Stimulated activated CD8-positive, alpha-beta memory T cell treated with anti-CD3 and anti-CD28 coated beads, Interleukin-7, amount 100 ng/mL, for 1 hour (primary cell): ENCODE measurements at places on chromosomes 2 and 18.

DNA sequence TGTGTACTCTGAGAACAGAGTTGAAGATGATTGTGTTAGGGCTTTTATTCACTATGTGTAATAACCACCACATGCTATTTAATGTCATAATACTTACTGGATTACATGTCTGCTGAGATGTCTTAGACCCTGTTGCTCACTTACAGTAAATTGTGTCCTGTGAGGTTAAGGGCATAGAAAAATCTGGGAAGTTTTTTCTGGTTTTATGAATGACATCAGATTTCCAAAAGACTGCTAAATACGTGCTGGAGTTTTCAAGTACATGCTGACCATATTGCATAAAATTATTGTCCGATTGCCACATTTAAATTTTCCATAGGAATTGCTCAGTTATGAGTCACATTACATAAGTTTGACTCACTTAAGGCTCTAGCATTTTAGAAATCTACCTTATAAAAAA, 96.7 kb upstream of the COL5A2 start:
- no peak for DNase-seq

- no peak for DNase-seq
These were observed 138.4 kb upstream of the CCDC68 start for GRCh38 chr18:55097456-55098170.

GRCh38 chr2:120949027-120949956, 213.6 kb downstream of the GLI2 start:
- DNase-seq, result no peak

DNA sequence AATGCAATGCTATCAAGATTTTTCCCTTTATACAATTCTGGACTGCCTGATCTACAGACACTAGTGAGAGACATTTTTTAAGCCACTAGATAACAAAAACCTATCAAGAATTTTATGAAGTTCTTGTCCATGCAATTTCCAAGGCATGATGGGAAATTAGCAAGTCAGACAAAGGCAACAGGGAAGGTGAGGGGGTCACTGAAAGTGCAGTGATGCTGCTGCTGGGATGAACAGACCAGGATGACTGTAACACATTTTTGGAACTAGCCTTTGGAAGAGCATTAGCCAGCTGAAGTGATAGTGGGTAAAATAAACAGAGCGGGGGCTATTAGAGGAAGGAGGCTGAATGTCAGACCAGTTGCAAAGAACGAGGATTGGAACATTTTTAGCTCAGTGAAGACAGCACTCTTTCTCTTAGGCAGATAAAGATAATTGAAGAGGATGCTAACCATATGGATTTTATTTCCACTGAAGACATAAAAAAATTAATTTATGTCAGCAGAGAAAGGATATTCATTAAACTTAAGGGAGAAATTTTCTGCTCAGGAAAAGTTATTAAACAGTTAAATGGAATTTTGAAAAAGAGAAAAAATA, 17.9 kb downstream of the NRXN1 start:
- no peak for DNase-seq

- no peak for DNase-seq
These were observed 203.8 kb downstream of the TNS1 start for GRCh38 chr2:217798743-217799562.

DNA sequence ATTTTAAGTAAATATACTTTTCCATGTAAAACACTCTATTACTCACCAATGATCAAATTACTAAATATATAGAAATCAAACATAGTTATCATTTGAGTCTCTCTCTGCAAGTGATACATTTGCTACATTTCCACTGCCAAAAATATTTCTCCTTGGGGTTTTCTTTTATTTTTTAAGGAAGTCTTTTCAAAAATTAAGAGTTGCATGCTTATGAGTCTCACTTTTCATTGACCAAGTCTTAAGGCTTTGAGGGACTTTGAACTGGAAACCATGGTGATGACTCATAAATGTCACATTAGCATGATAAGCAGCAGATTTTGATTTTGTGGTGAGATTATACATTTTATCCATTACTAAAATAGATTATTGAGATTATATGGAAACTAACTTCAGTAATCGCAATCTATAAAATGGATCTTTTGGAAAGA, 152.9 kb downstream of the FAM124B start:
- no peak for DNase-seq

GRCh38 chr2:143608758-143609157, 479.5 kb downstream of the ARHGAP15 start:
- DNase-seq, result no peak

DNA sequence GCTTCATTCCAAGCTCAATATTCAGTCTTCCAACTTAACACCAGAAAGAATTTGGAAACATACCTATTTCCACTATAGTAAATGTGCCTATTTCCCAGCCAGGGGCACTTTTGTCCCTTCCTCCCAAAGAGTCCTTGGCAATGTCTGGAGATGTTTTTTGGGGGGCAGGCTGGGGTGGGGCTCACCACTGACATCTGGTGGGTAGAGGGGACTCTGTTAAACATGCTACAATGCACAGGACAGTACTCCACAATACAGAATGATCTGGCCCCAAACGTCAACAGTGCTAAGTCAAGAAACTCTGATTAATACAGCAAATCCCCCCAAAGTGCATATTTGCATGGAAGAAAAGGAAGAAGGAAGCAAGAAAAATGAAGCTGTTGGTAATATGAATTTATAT, 61.7 kb downstream of the SMIM21 start:
- DNase-seq, result no peak

DNA sequence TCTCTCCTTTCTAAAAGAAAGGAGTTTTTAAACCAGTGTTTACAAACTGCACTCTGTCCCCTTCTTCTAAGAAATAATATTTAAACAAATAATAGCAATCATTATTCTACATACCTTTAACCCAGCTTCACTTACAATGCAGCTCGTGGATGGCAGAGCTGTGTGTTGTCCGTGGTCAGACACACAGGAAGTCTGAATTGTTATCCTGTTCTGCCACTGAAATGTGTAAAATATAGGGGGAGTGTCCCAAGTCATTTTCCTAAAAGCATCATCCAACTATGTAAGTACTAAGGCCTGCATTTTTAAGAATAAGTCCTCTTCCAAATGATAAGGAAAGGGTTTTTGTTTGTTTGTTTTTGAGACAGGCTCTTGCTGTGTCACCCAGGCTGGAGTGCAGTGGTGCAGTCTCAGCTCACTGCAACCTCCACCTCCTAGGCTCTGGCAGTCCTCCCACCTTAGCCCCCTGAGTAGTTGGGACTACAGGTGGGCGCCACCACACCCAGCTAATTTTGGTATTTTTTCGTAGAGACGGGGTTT, 2.7 kb upstream of the PPP4R1 start:
- DNase-seq, result no peak

DNA sequence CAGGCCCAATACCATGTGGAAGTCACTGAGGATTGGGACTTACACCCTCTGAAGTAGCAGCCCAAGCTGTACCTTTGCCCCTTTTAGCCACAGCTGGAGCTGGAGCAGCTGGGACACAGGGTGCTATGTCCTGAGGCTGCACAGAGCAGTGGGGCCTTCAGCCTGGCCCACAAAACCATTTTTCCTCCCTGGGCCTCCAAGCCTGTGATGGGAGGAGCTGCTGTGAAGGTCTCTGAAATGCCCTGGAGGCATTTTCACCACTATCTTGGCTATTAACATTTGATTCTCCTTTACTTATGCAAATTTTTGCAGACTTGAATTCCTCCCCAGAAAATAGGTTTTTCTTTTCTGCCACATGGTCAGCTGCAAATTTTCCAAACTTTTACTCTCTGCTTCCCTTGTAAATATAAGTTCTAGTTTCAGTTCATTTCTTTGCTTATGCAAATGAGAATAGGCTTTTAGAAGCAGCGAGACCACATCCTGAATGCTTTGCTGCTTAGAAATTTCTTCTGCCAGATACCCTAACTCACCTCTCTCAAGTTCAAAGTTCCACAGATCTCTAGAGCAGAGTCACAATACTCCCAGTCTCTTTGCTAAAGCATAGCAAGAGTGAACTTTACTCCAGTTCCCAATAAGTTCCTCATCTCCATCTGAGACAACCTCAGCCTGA, 213.8 kb upstream of the MGAT5 start:
- no peak for DNase-seq

DNA sequence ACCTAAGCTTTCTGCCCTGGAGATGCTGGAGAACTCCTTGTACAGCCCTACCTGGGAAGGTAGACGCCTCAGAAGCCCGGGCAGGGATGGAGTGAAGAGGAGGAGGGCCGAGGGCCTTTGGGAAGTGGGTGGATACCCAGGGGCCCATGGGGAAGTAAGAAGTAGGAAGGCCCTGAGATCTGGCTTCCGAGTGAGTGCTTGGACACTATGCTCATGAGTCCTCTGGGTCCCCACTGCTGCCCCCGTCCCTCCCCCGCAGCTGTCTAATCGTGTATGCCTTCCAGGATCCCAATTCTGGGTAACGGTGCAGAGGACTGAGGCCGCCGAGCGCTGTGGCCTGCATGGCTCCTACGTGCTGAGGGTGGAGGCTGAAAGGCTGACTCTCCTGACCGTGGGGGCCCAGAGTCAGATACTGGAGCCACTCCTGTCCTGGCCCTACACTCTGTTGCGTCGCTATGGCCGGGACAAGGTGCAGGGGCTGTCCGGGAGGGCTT, 1.1 kb downstream of the DOK1 start:
- no peak for DNase-seq

DNA sequence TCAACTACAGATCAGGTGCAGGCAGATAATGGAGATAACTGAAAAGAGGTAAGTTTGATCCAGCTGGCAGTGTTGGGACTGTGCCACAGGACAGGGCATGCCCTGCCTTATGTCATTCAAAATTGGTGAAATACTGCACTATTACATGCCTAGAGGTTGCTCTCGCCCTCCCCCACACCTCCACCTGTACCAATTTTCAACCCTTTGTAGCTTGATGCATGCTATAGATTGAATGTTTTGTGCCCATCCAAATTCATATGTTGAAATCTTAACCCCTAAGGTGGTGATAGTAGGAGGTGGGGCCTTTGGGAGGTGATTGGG, 72.1 kb upstream of the LYPD6B start:
- DNase-seq, result no peak

DNA sequence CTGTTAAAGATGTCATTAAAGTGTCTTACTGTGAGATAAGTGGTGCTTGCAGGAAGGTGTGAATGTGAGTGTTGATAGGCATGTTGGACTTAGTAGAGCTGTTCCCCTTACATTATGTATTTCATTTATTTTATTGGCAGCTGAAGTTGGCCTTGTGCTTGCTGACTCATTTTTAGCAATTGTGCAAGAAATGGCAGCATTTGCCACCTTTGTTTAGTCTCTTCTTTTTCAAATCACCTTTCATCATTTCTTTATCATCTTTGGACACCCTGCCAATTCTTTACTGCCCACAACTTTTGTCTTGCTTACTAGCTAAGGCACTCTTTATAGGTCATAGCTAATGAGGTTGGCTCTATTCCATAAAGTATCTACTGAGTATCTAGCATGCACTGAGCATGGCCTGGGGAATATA, 130.3 kb upstream of the LYPD6 start:
- DNase-seq, result no peak

DNA sequence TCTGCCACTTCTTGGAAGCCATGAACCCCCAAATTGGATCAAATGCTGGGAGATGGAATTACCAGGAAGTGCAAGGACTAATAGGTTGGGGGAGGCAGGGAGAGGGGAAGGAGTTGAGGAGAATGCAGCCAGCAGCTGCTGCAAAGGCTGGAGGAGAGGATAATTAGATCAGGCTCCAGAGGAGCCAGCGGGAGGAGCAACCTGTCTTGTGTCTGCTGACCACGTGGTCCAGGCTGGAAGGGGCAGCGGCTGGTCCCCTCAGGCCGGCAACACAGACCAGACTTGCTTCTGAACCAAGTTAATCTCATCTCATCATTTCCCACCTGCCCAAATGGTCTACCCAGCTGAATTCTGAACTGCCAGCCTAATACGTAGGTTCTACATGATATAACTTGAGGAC, 68.3 kb downstream of the MRO start:
- DNase-seq, result no peak

DNA sequence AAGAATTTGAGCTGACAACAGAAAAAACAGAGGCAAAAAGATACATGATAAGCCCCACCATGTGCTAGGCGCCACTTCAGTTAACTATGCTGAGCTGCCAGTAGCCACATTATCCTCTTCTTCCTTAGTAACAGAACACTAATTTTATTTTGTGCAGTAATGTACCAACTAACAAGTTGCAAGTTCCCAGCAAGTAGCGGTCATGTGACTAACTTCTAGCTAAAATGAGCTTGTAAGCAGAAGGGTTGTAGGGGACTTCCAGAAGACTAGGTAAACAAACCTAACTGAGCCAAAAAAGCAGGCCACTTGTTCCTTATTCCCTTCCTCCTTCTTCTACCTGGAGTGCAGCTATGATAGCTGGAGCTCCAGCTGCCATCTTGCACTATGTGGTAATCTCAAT, 75.5 kb downstream of the DTNB start:
- DNase-seq, result no peak

DNA sequence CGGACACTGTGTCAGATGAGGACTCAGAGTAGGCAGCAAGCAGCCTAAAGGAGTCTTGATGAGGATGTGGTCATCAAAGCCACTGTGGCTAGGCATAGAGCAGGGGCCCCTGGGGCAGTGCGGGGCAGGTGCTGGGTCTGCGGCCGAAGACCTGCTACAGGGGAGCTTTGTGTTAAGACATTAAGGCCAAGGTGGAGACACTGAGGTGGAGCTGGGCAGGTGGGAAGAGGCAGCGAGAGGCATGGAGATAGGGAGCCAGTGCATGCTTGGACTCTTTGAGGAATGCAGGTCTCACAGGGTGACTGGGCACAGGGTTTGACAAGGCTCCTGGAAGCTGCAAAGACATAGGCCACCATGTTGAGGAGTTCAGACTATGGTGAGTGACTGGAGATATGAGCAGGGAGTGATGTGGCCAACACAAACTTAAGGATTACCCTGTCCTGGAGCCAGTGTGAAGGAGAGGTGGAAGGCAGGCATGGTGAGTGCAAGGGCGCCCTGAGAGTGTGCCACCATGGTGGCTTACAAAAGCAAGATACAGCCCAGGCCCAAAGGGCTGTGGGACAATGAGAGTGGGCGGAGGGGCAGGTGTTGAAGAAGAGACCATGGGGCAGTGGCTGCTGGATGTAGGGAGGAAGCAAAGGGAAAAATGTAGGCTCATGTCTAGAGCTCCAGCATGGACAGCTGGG, 450.9 kb upstream of the HS6ST1 start:
- no peak for DNase-seq

GRCh38 chr18:24672165-24672941, 211.9 kb downstream of the HRH4 start:
- no peak for DNase-seq

DNA sequence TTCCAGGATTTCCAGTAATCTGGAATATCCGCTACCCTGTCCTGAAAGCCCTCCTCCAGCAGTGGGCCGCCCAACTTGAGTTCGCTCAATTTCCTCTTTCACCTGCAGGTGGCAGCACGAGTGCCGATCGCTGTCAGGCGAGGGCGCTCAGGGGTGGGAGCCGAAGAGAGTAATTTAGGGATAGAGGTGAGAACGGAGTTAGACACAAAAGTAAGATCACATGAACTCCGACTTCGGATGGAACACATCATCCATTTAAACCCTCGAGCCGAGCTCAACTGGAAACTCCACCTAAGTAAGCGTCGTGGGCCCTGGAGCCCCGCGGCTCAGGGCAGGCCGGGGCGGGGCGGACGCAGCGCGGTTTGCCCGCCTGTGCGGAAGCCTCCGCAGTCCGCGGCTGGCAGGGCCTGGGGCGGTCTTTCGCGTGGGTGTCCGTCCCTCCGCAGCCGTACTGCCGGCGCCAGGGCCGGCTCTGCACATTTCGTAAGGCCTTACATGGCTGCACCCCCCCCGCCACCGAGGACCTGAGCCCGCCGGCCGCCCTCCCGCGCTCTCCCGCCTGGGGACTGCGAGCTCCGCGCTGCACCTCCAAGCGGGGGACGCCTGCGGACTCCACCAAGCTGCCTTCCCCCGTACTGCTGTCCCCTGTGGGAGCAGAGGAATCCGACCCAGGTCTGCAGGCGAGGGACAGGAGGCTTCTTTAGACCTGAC, 61.2 kb downstream of the SEMA4F start:
- DNase-seq, result peak; percentile 60
